Occipital lobe (tissue), 3 donors: ENCODE measurements at places on chromosomes 5 and 9.

- DNase-seq, result peak; percentile 36
These were observed 222.1 kb downstream of the HSPA4 start for GRCh38 chr5:133273661-133274596.

DNA sequence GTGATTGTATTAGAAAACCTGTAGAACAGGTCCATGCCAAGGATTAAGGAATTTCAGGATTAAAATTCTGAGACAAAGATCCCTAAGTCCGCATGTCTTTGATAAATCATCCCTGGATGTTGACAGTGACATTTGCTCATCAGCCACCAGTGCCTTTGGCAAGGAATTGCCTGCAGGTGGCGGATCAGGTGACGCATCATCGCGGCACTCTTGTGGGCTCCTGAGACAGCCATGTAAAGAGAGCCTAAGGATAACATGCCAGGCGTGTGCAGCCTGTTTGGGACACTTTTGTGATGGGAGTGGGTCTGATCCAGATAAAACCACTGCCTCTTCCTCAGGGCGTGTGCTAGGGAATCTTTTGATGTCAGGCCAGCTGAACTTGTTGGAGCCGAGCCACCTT is 40.6 kb downstream of the ADCY2 start:
- DNase-seq, result no peak

DNA sequence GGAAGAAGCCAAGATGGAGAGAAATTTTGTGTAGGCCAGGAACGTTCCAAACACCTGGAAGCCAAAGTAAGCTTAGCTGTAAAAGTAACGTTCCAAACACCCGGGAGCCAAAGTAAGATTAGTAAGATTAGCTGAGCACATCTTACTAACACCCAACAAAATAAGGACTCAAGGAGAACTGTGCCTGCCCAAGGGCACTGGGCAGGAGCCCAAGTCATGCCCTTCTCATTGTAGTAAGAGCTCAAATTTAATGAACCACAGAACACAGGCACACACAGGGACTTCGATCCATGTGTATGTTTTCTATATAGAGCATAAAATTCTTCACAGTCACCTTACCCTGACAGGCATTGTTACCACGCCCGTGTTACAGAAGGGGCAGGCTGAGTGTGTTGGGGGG is 36.1 kb upstream of the NXNL2 start:
- no peak for DNase-seq

DNA sequence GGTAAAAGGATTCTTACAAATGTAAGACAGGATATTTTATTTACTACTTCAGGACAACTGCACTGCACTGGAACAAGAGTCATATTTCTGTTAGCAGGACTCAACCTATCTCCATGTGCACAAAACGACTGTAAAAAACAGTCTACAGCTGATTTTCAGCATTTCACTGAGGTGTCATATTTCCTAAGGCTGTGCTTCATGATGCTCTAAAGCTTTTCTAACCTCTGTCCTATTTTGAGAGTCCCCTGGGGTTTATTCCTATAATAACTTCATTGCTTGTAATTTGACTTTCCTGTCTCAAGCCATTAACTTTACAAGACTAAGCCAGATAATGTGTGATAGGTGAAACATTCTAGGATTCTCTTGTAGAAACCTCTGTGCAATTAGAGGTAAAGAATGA is 472.3 kb downstream of the HINT1 start:
- no peak for DNase-seq

GRCh38 chr5:1823381-1824034 is 22.3 kb downstream of the NDUFS6 start:
- no peak for DNase-seq

GRCh38 chr9:35813434-35814105 is 1.3 kb downstream of the HINT2 start:
- no peak for DNase-seq

DNA sequence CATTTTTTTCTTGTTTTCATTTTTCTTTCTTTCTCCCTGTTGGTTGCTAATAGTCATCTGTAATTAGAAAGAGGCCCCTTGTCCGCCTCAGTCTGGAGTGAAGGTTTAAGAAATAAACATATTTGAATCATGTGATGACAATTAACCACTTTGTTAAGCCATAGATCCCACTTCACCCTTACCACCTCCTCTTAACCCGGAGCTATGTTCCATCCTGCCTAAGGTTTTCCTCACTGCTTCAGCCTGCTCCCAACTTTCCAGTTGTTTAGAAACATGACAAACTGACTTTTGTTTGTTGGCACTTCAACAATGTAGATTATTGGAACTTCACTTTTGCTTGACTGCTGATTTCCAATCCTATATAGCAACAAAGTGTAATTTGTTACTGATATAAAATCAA is 37.4 kb upstream of the SSBP2 start:
- DNase-seq, result no peak

DNA sequence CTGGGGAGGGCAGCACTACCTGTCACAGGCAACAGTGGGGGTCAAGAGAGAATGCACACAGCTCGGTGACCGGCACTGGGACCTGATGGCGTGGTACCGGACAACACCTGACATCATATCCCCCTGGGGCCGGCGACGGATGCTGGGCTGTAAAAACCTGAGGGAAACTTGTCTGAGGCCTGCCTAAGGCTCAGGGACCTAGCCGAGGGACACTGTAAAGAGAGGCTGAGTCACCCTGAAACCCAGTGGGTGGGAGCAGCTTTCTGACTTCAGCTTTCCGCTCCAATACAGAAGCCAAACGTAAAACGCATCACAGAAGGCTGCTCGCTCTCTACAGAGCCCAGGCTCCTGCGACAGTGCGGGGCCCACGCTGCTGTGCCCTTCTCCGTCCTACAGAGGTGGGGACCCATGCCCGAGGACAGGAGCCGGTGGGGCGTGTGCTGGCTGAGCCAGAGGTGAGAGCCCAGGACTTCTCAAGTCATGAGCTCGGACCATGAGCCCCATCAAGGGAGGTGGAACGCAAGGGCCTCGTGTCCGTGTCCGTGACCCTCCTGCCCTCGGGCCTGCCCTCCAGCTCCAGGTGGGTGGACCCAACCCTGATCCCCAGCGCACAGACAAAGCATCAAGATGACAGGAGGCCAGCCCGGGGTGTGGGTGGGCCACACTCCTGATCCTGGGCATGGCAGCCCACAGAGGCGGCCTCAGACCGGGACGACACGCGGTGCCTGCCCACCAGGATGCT is 5.3 kb downstream of the RALGDS start:
- DNase-seq, result peak; percentile 61

GRCh38 chr5:116521173-116521872 is 53.3 kb downstream of the SEMA6A start:
- DNase-seq, result no peak

- DNase-seq, result no peak
These were observed 19.4 kb downstream of the PDCD1LG2 start for GRCh38 chr9:5529683-5530221.

DNA sequence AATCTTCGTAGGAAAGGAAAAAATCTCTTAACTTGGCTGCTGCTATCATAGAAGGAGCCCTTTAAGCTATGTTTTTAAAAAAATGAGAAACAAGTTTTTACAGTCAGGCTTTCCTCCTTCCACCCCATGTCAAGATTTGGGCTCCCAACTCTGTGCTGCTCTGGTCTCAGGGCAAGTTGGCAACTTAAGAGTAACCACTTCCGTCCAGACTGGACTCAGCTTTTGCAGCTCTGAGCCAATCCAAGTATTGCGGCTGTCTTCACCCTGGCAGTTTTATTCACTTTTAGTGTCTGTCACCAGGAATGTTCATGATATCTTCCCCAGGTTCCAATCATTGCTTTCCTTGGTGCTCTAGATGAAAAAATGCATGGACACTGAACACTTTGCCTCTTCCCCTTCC is 115.9 kb upstream of the GAS1 start:
- DNase-seq, result no peak

- DNase-seq, result no peak
These were observed 1.3 kb downstream of the IRX2 start for GRCh38 chr5:2750026-2750757.

DNA sequence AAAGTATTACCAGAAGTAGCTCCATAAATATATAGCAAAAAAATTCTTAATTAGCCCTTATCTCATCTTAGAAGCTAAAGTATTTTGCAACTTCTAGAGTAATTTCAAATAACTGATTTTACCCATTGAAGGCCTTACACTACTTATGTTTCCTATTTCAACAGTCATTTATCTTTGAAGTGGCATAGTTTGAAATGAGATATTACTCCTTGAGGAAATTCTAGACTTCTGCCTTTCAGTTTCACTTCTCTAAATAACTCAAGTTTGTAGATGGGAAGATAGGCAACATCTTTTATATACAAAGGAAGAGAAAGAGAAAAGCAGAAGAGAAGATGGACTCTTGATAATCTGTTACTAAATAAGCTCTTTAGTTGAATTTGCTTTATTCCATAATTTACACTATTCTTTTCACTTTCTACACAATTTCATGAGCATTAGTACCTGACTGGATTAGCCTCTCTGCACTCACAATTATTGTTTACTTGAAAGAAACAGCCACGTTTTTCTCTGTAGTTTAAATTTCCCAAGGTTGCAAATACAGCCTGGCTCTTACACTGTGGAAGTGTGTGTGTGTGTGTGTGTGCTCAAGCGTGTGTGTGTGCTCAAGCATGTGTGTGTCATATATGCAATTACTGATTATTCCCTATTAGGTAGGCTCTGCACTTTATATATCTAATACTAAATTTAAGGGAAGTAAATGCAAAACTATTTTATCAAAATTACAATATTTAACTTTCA is 60.6 kb upstream of the EMB start:
- DNase-seq, result no peak

- peak; percentile 5 for DNase-seq
These were observed 14.9 kb downstream of the GLDC start for GRCh38 chr9:6630502-6631206.

GRCh38 chr5:170846416-170846815 is 15.4 kb upstream of the RANBP17 start:
- no peak for DNase-seq

DNA sequence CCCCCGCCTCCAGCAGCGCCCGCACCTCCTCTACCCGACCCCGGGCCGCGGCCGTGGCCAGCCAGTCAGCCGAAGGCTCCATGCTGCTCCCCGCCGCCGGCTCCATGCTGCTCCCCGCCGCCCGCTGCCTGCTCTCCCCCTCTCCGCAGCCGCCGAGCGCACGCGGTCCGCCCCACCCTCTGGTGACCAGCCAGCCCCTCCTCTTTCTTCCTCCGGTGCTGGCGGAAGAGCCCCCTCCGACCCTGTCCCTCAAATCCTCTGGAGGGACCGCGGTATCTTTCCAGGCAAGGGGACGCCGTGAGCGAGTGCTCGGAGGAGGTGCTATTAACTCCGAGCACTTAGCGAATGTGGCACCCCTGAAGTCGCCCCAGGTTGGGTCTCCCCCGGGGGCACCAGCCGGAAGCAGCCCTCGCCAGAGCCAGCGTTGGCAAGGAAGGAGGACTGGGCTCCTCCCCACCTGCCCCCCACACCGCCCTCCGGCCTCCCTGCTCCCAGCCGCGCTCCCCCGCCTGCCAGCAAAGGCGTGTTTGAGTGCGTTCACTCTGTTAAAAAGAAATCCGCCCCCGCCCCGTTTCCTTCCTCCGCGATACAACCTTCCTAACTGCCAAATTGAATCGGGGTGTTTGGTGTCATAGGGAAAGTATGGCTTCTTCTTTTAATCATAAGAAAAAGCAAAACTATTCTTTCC is 19.3 kb downstream of the CDKN2A start:
- DNase-seq, result no peak

DNA sequence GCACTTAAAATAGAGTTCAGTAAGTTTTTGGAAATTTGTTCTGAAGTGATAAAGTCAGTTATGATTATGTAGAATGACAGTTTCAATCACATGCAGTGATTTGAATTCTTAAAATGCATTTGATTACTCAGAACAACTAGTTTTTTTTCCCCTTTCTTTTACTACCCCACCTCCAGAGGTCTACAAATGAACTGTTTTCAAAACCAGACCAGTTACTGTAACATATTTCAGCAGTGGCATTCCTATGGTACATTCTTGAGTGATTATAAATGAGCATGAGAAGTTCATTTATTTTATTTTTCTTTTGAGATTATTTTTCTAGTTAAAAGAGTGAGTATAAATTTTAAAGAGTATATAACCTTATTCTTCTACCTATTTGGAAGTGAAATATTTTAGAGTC is 71.6 kb downstream of the NNT start:
- no peak for DNase-seq

DNA sequence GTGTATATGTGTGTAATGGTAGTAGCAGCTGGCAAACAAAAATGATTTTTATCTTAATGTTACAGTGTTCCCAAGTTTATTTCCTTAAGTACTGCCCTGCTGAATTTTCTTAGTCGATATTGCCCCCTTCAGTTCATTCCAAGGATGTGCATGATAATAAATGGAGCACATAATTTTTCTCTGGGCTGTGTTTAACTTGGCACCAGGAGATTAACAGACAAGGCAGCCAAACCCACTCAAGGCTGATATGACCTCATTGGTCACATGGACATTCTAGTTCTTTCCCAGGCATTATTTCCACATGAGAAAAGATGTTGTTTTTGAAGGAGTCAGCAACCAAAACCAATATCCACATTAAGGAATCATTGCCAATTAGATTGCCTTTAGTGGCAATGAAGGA is 61.8 kb downstream of the COX7C start:
- peak; percentile 13 for DNase-seq

- no peak for DNase-seq
These were observed 22.6 kb downstream of the TGFBR1 start for GRCh38 chr9:99127356-99128132.

DNA sequence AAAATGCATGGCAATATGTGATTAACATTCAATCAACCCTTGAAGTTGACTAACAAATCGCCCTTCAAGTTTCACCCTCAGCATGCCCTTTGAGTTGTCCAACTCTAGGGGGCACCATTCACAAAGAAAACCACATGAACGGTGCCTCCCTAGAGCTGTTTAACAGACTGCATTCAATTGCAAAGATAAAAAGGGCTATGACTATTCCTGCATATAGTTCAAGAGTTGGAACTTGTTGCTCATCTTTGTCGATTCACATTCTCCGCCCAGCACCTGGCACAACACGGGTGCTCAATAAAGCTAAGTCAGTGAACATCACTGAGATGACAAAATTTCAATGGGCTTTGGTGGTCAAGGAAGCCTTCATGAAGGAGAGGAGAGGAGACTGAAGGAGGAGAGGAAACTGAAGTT is 69.6 kb upstream of the SLC30A5 start:
- DNase-seq, result no peak

- DNase-seq, result no peak
These were observed 49.2 kb downstream of the ESM1 start for GRCh38 chr5:54936201-54936600.

DNA sequence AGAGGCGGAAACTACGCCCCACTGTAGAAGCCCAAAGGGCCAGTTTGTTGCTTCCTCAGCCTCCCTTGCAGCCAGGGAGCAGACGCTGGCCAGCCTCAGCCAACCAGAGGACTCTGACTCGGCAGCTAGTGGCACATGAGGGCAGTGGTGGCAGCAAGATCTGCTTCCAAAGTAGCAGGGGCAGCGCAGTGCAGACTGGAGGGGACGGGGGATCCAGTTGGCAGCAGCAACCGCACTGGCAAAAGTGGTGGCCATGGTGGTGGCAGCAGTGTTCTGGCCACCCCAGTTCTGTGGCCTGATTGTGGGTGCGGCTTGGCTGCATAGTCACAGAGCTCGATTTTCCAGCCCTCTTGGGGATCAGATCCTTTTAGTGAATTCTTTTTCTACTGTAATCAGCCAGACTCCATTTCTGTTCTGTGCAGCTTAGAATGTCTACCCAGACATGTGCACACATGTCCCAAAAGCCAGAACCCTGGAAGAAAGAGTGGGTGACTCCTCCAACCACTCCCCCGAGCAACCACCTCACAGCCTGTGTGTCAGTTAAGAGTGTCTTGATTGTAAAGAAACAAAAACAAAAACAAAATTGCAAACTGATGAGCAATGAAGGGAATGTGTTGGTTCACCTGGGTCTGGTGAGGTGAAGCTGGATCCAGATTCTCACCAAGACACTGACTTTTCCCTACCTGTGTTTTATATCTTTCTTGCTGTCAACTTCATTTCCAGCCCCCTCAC is 11.0 kb upstream of the ZBTB43 start:
- no peak for DNase-seq

- no peak for DNase-seq
These were observed 54.5 kb upstream of the PALM2AKAP2 start for GRCh38 chr9:109725460-109725859.
